ENCODE measurements at places on chromosomes 13 and 19.

DNA sequence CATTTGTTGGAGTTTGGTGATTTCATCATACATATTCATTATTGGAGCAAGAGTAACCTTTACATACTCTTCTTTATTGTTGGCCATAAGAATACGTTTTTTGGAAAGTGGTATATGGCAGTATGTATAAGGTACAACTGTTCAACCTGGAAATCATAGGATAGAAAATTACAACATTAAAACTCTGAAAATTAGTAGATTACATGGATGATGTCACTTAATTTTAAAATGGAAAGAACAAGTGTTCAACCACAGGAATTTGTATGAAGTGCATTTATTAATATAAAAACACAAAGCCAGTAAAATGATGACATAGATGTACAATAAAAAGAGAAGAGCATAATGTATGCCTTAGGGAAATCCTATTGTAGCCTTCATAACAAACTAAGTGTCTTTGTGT is 7.3 kb upstream of the ZNF155 start:
- DNase-seq, result no peak

DNA sequence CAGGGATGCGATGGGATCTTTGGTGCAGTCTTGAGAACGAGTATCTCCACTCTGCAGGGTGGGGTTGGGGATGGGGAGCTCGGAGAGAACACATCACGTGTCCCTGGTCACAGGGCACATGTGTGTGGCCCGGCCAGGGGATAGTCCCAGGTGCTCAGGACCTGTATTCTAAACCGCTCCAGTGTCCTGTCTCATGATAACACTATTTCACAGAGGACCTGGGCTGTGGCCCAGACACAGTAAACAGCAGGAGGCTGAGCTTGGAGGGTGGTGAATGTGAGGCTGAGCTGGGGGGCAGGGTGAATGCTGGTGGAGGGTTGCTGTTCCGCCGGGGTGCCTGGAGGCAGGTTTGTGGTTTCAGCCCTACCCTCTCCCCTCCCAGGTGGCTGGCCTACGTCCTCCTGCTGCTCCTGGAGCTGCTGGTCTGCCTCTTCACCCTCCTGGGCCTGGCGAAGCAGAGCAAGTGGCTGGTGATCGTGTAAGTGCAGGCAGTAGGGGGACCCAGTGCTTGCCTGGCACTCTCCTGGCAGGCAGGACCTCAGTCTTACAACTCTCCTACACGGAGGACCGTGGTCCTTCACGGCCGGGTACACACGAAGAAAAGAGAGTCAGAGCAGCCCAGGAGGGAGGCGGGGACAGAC is 11.1 kb downstream of the TTYH1 start:
- no peak for DNase-seq

GRCh38 chr13:27857282-27857681 is 62.5 kb upstream of the PDX1 start:
- DNase-seq, result no peak

DNA sequence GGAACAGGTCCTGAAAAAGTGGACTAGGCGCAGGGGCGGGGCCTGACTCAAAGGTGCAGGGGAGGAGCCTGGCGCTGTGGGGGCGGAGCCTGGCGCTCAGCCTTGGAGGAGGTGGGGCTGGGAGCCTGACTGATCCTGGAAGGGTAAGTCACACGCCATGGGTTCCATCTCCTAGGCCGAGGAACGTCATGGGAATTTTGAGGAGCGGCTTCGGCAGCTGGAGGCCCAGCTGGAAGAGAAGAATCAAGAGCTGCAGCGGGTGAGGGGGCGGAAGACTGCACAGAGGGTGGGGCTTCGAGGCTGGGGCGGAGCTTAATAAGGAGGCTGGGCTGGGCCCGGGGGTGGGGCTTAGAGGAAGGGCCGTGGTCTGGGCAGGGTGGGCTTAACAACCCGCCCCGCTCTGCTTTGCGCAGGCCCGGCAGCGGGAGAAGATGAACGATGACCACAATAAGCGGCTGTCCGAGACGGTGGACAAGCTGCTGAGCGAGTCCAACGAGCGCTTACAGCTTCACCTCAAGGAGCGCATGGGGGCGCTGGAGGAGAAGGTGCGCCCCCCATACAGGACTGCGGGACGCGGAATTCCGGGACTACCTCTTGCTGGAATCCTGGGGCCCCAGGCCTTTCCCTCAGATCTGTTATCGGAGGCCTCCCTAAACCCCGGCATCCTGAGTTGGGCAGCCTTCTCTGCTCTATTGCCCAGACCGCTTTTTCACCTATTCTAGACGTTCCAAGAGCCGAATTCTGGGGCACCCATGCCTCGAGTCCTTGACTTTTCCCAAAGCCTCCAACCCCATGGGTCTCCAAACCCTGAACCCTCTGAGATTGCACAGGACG is 14.5 kb downstream of the PPFIA3 start:
- no peak for DNase-seq

- no peak for DNase-seq
Observed at GRCh38 chr13:94860981-94861407, 148.6 kb upstream of the SOX21 start.

DNA sequence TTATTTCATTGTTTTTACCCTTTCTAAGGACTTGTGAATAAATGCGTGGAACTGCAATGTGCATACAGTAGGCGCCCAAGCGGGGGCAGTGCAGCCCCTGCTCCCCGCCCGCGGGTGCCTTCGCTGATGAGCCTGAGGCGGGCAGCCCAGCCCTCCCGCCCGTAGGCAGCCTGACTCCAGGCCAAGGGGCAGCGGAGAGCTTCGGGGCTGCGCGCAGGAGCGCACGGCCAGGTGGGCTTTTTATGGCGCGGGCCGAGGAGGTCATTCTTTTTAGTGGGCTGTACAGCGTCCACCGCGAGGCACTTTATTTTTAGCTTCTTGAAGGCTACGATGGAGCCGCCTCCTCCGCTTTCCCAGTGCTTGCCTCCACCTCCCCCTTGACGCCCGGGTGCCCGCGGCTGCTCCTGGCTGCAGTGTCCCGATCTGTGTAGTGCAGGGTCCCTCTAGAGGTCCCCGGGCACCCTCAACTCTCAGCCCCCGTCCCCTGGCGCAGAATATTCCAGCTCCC is 60.5 kb downstream of the CCNE1 start:
- DNase-seq, result no peak

DNA sequence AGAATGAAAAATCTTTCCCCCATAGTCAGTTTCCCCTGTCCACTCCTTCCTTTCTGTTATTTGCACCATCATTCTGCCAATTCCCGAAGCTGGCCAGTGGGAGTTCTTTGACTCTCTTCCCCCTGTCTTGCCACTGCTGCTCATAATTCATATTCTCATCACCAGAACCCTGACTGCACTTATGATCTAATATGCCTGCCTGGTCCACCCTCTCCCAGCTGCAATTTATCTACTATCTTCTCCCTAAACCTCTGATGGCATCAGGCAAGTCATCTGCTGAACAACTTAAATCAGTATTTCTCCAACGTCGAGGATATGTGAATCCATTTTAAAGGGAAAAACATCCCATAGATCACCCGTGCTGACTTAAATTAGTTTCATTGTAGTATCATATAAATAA is 458.0 kb upstream of the GPC6 start:
- no peak for DNase-seq

DNA sequence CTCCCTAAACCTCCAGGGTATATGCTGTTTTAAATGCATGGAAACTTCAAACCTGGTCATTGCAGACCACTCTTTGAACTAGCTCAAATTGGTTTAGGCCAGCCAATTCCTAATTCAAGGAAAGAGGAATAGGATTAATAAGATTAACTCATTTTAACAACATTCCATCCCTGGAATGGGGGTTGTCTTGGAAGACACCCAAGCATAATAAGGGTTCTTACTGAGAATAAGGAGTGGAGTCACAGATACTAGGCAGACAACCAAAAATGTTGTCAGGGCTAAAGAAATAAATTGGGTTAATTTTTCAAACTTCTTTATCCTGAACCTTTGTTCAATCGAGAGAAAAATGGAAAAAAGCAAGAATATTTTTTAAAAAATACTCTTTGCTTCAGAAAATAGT is 186.2 kb downstream of the PCDH9 start:
- no peak for DNase-seq

GRCh38 chr19:15556634-15557181 is 48.4 kb downstream of the CYP4F22 start:
- no peak for DNase-seq

- no peak for DNase-seq
Observed at GRCh38 chr13:55577082-55577846, 1563.5 kb upstream of the PRR20A start.

DNA sequence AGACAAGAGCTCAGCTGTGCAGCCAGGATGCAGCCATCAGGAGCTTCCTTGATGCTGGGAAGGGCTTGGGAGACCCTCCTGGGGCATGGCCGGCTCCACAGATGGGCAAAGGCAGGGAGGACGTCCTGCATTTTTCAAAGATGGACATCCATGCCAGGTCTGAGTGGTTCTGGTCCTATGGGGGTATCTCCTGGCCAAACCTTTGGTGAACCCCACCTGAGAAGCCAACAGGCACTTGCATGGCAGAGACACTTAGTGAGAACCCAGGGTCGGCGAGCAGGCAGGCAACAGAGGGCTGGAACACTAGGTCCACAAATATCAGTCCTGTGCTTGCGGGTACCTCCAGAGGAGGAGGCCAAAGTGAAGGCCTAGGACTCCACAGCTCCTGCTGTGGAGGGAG is 70.0 kb downstream of the KCTD15 start:
- no peak for DNase-seq

DNA sequence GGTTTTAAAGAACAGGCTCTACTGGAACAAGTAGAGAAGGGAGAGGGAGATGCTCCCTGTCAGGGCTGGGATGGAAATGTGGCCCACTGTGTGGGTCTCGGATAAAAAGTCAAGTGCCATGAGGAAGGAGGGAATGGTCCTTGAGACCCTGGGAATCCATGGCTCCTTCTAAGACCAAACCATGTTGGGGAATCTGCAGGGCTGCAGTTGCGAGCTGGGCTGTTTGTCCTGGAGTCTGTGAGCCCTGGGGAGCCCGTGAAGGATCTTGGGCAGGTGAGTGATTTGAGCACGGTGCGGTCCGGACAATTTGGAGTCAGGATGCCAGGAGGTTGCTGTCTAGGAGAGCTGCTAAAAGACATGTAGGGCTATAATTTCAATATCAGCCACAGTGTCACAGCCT is 359.4 kb downstream of the FGF9 start:
- DNase-seq, result no peak

DNA sequence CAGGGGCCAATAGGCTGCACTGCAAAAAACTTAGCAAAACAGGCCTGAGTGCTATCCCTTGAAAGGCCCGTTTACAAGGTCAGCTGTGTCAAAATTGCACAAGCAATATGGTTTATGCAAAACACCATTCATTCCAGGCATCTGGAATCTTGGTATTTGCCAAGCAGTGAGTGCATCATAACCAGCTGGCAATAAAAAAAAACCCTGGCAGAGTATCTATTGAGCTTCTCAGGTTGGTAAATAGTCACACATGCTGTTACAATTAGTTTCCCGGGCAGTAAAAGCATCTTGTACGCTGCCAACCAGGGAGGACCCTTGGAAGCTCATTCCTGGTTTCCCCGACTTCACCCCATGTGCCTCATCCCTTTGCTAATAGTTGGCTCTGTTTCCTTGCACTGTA is 21.3 kb downstream of the ZNF77 start:
- no peak for DNase-seq

GRCh38 chr13:64553411-64554129 is 2676.6 kb downstream of the PCDH9 start:
- no peak for DNase-seq

GRCh38 chr19:17338433-17339078 is 1.2 kb downstream of the GTPBP3 start:
- no peak for DNase-seq

- no peak for DNase-seq
Observed at GRCh38 chr13:38255600-38255999, 94.1 kb upstream of the UFM1 start.

GRCh38 chr13:42258747-42259146 is 13.2 kb upstream of the AKAP11 start:
- DNase-seq, result no peak

DNA sequence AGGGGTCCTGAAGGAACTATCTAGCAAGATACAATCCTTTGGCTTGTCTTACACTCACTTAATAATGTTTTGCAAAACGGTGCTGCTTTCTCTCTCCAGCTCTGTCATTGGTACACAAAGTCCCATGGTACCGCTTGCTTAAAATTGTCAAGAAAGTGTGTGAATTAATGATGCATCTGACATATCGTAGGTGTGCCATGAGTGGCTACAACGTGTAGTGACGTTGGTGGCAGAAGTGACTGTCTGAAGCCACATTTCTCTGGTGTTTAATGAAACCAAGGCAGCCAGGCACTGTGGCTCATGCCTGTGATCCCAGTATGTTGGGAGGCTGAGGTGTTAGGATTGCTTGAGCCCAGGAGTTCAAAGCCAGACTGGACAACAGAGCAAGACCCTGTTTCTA is 2.6 kb downstream of the HSH2D start:
- DNase-seq, result no peak

GRCh38 chr19:8635422-8635821 is 5.0 kb downstream of the NFILZ start:
- DNase-seq, result no peak

DNA sequence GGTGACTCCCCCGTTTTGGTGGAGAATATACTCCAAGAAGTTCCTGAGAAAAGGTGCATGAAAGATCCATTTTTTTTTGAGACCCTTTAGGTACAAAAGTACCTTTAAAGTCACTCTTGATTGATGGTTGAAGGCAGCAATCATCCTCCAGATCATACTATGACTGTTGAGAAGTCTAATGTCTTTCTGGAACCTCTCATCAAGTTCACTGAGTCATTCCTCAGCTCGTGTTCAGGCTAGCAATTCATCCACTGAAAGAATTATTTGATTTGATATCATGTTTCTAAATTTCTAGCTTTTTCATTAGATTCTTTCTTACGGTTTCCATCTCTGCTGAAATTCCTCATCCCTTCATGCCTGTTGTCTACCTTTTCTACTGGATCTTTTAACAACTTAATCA is 65.1 kb upstream of the GJB6 start:
- no peak for DNase-seq

- DNase-seq, result no peak
Observed at GRCh38 chr13:100542826-100543156, 45.8 kb downstream of the GGACT start.

GRCh38 chr19:2034729-2035589 is 16.1 kb downstream of the MKNK2 start:
- peak; percentile 73 for DNase-seq

- DNase-seq, result no peak
Observed at GRCh38 chr19:13149628-13150186, 468 bp downstream of the STX10 start.

DNA sequence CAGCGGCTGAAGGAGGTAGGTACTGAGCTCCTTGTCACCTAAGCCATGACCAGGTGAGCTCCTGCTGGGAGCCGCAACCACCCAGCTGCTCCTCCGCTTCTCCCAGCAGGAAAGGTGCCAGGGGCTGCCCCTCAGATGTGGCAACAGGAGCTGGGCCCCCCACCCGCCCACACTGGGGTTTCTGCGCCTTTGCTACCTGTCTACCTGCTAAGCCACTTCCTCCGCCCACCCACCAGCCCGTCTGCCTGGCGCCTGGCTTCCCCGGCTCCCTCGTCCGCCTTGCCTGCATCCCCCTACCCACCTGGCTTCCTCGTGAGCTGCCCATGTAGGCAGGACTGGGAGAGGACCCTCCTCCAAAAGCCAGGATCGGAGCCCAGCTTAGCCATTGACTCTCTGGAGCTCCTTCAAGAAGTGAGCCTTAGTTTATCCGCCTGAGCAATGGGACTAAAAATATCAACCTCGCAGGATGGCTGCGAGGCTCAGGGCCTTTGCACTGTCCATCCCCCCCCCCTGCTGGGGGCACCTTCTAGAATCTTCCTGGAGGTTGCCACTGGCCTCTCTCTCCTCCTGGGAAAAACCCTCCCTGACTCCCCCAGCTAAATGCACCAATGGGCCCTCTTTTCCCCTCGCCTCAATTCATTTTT is 55.8 kb upstream of the KLF2 start:
- DNase-seq, result no peak

Data from GM12892 (cell line).